ENCODE measurements at places on chromosomes 5 and 9.
A peak's percentile ranks its signal among the peaks of the same experiment; 100 is the strongest.

- no peak for DNase-seq
Observed at GRCh38 chr5:111223101-111223786, 940 bp upstream of the CAMK4 start.

GRCh38 chr5:97096846-97097245, 45.6 kb downstream of the LIX1 start:
- no peak for DNase-seq

DNA sequence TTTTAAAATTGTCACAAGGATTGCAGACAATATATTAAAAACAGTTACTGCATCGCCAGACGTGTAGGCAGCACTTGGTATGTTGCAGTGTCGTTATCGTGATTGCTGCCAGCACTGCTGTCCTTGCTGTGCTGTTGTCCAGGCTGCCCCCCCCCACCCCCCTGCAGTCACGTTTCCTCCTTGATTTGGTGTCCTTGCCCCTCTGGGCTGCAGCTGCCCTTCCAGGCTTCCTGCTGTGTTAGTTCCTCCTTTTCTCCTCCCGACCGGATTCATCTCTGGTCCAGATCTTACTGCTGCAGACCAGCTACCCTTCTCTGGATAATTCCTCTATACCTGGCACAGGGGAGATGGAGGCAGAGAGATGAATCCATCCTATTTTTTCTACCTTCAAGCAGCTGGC, 298.9 kb downstream of the TRIM32 start:
- no peak for DNase-seq

- no peak for DNase-seq
Observed at GRCh38 chr5:81513982-81514381, 120.0 kb upstream of the ACOT12 start.

- DNase-seq = no peak
Observed at GRCh38 chr9:137224830-137225694, at the start of gene CYSRT1. CYSRT1 (plus strand) TSS chr9:137225174; CDS start chr9:137225622, 448 bp downstream.

DNA sequence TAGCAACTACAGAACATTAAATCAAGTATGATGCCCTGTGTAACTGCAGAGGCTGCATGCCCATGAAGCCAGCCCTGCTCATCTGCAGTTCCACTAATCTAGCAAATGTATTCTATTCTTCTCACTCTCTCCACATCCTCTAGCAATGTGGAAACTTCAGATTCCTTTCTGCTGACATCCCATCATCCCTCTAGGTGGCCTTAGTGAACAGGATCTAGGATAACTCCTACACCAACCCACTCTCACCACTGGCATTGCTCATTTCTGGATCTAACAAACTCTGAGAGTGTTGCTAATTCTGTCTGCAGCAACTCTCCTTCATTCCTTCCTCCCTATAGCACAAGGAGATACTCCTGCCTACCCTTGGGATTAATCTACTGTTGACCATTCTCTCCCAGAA, 80.8 kb downstream of the FAM81B start:
- DNase-seq = no peak

DNA sequence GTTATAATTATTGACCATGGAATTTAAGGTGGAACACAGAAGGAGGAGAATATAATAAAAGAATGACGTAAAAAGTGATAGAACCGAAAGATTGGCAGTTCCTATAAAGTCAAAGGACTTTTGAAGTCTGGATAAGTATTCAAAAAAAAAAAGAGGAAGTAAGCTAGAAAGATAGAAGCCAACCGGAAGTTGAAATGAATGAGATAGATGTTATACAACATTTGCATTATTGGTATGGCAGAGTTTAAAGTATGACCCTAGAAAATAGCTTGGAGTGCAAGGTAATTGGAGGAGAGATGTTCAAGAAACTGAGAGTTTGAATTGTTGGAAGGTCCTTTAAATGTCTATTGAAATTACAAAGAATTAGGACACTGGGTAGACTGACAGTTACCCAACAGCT, 293.6 kb downstream of the FER start:
- no peak for DNase-seq

GRCh38 chr5:88143693-88144218, 124.9 kb downstream of the TMEM161B start:
- DNase-seq = peak; percentile 44

DNA sequence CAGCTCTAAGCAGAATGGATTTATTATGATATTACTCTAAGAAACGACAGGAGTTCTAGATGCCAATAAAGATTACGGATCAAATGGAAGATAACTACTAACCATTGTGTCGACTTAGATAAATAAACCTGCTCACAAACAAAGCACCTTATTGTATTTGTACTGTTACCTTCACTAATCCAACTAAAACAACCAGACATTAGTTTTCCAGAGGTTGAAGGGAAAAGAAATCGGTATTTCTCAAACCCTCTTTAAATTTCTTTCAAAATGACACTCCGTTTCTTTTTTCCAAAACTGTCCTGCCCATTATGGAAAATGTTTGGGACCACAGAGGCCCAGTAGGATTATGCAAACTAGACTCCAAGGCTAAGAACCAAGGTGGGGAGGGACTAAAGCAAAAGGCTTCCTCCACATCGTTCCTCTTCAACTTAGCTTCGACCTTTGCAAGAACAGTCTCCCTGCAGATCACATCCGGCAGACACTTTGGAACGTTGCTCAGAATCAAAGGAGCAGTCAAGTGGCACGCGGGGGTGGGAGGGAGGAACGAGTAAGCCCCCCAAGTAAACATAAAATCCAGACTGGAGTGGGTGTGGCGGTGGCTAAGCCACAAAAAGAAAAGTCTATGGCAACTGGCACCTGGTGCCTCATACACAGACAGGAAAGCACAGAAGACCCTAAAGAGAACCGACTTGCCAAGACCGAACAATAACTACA, 2.7 kb downstream of the MLLT3 start:
- peak; percentile 31 for DNase-seq

DNA sequence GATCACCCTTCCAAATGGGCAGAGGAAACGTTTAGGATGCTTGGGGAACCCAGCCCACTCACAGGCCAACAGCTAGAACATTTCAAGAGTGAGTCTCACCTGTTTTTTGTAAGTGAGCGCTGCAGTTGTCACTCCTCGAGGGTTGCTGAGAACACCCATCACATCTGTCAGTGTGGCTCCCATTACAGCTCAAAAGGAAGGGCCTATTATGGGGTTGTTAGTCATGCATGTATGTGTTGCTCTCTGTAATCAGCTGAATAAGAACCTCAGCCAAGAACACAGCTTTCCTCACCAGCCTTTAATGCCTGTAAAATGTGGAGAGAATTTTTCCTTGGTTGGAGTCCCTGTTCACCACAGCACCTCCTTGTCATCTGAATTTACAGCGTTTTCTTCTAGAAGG, 196.3 kb upstream of the KLF4 start:
- no peak for DNase-seq

- DNase-seq = no peak
Observed at GRCh38 chr9:137441289-137441934, at the start of gene ENTPD8. ENTPD8 (minus strand) TSS chr9:137441357; CDS start chr9:137438285, 3,072 bp downstream.

DNA sequence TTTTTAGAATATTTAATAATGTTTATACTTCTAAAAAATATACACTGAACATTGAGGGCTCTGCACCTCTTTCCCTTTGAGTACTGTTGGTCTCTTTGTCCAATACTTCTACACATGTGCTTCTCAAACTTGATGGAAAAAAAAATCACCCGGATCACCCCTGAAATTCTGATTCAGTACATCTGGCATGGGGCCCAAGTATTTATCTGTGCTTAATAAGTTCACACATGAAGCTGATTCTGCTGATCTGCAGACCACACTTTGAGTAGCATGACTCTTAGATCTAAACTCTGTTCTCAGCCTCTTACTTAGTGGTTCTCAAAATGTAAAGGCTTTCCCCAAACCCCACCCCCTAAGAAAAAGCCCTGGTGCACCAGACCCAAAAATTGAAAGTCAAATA, 12.0 kb downstream of the RUSC2 start:
- no peak for DNase-seq

DNA sequence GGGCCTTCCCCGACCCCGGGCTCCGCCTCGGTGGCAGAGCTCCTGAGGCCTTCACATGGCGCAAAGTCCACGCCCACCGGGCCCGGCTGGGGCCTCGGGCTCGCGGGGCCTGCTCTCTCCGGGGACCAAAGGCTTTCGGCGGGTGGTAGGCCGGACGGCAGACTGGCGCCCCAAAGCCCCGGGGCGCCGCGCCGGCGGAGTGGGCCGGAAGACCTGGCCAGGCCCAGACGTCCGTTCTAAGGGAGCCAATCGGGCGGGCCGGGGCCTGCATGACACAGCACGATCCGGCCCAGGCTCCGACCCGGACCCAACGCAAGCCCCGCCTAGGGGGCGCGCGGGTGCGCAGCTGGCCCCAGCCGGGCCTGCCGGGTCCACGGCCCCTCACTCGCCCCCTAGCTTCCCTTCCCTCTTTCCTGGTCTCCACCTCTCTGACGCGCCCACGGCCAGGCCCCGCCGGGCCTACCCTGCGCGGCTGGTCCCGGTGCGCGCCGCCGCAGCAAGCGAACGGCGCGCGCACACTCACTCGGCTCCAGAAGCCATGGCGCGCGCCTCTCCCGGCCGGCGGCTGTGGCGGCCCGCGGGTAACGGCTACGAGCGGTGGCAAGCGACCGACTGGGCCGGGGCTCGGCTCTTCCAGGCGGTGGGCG, 488 bp downstream of the VCP start:
- DNase-seq = peak; percentile 45

All from C1 segment of cervical spinal cord (tissue), 14 donors.